ENCODE measurements at places on chromosomes 4 and X.

DNA sequence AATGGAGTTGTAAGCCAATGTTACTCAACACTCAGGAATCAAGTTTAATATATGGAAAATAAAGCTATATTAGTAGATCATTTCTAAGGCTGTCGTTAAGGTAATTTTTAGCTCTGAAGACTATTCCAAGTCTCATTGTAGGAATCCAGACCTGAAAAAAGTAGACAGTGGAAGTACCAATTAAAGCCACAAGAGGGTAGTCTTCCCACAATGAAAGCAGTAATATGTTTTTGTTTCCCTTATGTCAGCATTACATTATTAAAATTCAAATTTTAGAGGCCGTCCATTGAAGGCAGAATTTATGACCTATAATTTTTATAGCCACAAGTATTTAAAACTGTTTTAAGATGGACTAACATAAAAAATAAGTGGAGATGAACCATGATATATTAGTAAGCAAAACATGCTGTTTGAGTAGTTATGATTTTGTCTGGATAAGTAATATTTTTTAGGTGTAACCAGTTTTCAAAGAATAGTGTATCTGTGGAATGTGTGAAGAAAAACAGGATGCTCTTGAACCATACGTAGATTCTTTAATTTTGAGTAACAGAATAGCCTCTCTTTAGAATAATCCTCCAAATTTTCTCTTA, 372.6 kb upstream of the TECRL start:
- DNase-seq: no peak

DNA sequence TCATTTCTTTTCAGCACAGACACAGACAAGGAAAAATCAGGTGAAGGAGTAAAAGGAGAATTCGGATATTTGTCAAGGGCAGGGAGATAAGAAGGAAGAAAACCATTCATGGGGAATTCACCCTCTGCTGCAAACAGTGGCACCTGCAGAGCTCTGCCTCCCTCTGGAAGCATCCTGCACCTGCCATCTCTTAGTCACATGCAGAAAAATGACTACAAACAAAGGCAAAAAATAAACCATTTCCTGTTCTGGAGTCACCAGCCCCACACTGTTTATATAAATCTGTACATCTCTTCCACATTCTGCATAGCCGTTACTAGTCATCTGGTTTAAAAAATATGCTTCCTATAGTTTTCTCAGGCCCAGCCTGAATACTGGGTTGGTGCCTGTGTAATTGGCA, 205.3 kb downstream of the ARAP2 start:
- DNase-seq: no peak

DNA sequence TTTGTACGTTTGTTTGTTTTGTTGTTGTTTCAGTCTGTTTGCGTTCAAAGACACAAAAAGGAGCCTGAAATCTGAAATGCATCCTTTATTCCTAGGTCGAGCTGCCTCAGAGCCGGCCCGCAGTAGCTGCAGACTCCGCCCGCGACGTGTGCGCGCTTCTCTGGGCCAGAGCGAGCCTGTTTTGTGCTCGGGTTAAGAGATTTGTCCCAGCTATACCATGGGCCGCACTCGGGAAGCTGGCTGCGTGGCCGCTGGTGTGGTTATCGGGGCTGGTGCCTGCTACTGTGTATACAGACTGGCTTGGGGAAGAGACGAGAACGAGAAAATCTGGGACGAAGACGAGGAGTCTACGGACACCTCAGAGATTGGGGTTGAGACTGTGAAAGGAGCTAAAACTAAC, 2.4 kb downstream of the ARMCX1 start:
- no peak for DNase-seq

- no peak for DNase-seq
Observed at GRCh38 chrX:8672176-8672575, 59.8 kb downstream of the ANOS1 start.

DNA sequence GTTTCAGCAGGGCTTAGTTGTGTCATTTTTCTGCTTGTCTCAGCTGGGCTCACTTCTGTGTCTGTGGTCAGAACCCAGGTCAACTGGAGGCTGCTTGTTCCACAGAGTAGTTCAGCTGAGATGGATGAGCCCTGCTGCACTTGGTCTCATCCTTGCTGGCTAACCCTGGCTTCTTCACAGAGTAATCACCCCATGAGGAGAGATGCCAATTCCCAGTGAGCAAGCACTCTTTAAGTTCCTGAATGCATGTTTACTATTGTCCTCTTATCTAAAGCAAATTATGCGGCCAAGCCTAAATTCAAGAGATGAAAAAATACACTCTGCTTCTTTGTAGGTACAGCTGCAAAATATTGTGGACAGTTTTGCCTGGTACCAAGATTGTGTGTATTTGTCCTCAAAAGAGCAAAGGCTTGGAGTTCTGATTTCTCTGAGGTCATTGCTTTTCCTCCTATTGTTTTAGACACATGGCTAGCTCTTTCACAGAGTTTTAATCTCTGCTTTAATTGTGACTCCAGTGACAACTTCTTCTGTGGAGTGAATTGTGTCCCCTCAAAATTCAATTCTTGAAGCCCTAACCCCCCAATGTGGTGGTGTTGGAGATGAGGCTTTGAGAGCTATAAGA, 236.6 kb upstream of the ANKRD50 start:
- DNase-seq: no peak

DNA sequence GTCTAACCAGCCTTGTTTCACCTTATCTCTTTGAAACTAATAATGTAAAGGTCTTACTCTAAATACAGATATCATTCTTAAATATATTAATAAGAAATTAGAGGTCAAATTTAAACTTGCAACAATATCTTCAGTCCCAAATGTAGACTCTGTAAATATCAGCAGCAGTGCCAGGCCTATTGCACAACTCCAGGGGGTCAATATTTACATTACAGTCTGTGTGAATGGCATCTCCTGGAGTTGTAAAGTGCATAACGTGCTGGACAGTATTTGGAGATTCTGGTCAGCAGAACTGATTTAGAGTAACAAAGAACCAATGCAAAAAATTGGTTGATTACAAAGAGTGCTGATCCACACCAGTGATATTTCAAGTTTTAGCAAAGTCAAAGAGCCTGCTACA, 1225.9 kb downstream of the PCDH19 start:
- no peak for DNase-seq

- peak; percentile 50 for DNase-seq
Observed at GRCh38 chrX:119687661-119688413, 5.1 kb downstream of the SEPTIN6 start.

DNA sequence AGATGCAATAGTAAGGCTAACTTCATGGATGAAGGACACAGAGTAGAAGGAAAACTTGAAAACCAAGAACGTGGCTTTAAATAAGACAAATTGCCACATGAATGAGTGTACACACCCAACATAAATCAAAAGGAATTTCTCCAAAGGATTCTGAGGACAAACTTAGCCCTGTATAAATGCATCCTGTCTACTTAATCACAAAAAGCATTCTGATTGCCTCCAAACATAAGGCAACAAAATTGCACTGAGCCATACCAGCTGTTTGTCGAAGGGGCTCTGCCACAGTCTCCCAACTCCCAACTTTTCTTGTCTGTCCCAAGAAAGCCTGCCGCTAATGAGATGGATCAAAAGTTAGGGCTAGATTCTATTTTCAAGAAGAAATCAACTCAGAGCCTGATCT, 194.3 kb downstream of the SOWAHB start:
- no peak for DNase-seq

DNA sequence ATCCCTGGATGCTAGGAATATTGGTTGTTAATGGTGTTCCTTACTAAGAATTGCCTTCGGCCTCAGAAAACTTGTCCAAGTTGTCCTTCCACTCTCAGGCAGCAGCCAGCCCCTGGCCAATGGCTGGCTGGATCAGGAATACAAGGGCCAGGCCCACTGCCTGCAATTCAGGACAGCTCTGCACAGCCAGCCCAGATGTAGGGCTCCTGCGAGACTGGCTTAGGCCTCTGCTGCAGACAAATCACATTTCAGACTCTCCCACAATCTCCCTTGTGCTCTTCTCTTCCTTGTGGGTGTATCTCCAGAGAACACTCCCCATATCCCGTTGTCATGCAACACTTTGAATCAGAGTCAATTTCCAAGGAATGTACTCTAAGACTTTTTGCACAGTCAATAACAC, 747.6 kb upstream of the FTHL17 start:
- DNase-seq: no peak

DNA sequence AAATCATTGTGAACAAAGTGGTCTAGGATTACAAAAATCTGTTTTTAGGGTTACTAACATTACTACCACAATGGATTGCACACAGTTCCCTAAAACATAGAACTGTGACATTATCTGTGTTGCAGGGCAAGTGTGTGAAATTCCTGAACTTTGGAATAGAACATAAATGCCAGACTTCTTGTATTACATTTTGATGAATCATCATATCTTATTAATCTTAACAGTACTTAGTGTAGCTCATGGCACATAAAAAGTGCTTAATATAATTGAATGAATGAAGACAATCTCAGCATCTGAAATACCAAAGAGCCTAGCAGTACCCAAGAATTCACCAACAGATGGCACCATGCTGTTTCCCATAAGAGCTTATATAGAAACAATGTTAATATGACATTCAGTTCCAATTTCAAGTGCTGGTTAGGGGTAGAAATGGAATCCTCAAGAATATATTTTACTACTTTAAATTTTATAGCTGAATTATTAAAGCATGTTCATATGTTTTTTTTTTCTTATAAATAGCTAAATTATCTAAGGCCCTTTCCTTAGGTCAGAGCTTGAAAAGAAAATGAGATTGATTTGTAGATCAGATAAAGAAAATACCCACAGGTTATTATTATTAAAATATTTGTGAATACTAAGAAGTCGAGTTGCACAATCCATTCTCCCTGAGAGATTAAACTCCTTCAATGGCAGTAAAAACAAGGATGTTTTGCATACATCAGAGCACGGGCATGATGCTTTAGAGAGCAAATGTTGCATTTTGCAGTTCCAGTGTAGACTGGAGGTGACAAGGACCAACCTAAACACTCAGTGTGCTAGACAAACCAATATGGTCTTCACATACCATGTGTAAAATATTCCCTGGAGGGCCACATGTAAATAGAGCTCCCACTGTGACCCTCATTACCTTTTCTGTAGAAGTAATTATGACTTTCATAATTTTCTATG, 25.7 kb upstream of the SHISA3 start:
- DNase-seq: peak; percentile 8

- no peak for DNase-seq
Observed at GRCh38 chrX:46311581-46312120, 233.6 kb downstream of the ZNF674 start.

- DNase-seq: no peak
Observed at GRCh38 chr4:110474481-110474880, 1.5 kb upstream of the ENPEP start.

- DNase-seq: no peak
Observed at GRCh38 chr4:2583517-2583916, 47.1 kb downstream of the FAM193A start.

GRCh38 chr4:1855333-1856070, 454 bp downstream of the LETM1 start:
- peak; percentile 13 for DNase-seq

DNA sequence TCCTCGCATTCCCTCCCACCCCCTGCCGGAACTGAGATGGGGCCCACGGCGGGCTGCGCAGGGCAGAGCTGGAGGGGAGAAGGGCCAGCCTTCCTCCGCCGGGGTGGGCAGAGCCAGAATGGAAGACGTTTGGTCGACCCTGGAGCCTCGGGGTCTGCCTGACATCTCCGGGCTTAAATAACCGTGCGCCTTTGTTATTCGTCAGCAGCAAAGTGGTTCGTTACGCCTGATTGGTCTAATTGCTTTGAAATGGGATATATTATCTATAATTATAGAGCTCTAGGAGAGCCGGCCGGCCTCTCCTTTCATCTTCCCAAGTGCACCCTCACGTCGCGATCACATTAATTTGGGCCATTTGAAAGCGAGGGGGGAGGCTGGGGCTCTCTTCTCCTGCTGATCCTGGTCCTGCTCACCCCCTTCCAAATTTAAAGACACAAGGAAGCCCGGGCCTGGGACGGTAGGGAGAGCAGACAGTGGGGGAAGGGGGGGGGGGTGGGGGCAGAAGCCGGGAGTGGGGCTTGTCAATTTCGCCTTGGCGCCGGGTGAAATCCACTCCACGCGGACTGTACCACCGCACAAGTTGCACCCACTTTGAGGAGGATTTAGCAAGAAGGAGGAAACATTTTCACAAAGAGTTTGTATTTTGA, 4.7 kb upstream of the MSX1 start:
- no peak for DNase-seq

DNA sequence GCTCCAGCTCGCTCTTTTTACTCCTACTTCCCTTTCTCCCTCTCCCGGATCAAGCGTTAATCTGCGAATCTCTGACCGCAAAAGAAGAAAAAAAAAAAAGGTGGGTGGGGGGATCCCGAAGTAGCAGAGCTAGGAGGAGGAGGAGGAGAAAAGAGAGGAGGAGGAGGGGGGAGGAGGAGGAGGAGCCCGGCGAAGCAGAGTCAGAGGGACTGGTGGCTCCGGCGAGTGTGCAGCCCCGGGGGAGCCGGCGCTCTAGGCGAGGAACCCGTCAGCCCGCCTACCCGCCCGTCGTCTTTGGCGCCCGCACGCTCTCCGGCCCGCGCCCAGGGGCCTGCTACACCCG, at the start of gene NHSL2:
Gene NHSL2, plus strand, starts transcription at position 203 of the 343 bp plus-strand sequence.
- no peak for DNase-seq

DNA sequence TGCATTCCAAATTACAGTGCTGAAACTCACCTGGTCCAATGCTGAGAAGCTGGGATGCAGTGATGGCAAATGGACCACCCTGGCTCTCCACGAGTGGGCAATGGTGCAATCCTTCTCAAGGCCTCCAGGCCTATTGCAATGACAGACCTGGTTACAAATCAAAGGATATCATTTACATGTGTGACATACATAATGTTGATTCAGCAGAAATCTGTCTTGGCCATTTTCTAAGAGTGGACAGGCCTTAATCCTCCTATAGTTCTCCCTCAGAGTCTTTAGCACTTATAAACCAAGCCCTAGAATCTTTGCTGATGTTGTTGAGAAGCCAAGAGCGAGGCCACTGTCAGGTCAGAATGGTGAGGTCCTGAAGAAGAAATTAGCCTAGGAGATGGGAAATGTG, 17.1 kb downstream of the LRAT start:
- no peak for DNase-seq

- DNase-seq: no peak
Observed at GRCh38 chr4:145320294-145320693, 139.9 kb upstream of the OTUD4 start.

GRCh38 chr4:98394134-98394533, 132.9 kb downstream of the RAP1GDS1 start:
- no peak for DNase-seq
